Trophoblast cell (in vitro differentiated cells and primary cell): ENCODE measurements at places on chromosomes 2 and 18.

GRCh38 chr2:200703127-200703925 is 108.4 kb upstream of the BZW1 start:
- no peak overlapping the region for H3K27ac ChIP-seq
- H3K4me3 ChIP-seq: no peak overlapping the region
- H3K36me3 ChIP-seq: no peaks in the 10 kb centered on the region
- no peaks in the 10 kb centered on the region for H3K27me3 ChIP-seq
- no peaks in the 10 kb centered on the region for H3K4me1 ChIP-seq
- peak; percentile 25 for DNase-seq

DNA sequence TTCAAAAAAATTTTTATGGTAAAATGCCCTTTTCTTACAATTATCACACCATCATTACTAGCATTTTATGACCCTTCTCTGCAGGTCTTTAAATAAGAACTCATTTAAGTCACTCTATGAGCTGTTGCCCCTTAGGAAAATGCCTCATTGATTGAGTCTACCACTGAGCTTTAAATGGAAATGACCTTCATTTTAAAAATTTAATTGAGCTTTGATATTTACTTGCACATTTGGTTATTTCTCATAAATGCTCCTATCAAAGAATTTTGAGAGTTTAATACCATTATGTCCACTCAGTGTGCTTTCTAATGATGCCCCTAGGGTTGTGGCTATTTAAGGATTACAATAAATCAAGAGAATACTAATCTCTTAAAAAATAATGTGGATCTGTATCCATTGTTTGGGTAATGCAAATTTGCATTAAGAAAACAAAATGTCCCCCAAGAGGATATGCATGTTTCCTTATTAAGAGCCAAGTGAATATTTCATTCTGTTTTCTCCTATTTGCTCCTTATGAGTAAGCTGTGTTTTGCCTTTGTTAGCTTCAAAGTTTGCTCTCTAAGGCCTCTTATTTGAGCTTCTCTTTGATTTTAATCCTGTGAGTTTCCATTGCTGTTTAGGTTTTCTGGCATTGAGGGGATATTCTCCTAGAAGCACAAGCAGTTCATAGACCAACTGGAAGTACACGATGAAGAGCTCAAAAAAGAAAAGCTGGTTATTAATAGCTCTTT is 69.8 kb downstream of the CERS6 start:
- H3K36me3 ChIP-seq: no peaks in the 10 kb centered on the region
- H3K4me3 ChIP-seq: no peak overlapping the region
- H3K4me1 ChIP-seq: peaks cover 7% of the 10 kb centered on the region
- DNase-seq: no peak

- no peak overlapping the region for H3K27ac ChIP-seq
- H3K4me1 ChIP-seq: peaks cover 25% of the 10 kb centered on the region
- DNase-seq: no peak
- no peaks in the 10 kb centered on the region for H3K36me3 ChIP-seq
Measured at GRCh38 chr2:230669386-230669950, 43.2 kb upstream of the CAB39 start.

- no peak overlapping the region for H3K4me3 ChIP-seq
- no peak overlapping the region for H3K27ac ChIP-seq
- no peaks in the 10 kb centered on the region for H3K4me1 ChIP-seq
- no peaks in the 10 kb centered on the region for H3K36me3 ChIP-seq
- H3K27me3 ChIP-seq: no peaks in the 10 kb centered on the region
Measured at GRCh38 chr2:758073-758820, 81.0 kb upstream of the TMEM18 start.

GRCh38 chr2:9154061-9154460 is 52.6 kb upstream of the ASAP2 start:
- DNase-seq: no peak
- H3K4me1 ChIP-seq: no peaks in the 10 kb centered on the region
- H3K4me3 ChIP-seq: no peak overlapping the region
- H3K27me3 ChIP-seq: no peaks in the 10 kb centered on the region
